Immature natural killer cell (primary cell): ENCODE measurements at places on chromosomes 7 and 10. TPM values are rescaled to one million over a fixed set of nuclear protein-coding genes. Genes with fewer than 3 reads are reported as not detected.

DNA sequence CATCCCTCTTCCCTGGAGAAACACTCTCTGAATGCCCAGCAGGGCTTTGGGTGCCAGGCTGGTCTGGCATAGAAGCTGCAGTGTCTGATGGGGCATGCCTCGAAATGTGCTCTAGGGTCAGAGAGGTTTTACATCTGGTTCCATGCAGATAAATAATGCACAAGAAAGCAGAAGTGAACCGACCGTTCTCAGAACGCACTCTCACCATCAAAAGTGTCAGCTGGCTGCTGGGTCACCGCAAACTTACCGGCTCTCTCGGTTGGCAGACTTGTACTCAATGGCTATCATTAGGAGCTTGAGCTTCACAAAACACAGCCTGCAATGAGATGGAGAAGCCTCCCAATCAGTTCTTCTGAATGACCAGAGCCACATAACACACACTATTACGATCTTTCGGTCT lies 610.0 kb downstream of the KCNMA1 start:
- no peak for DNase-seq

- no peak for DNase-seq
These were observed 20.7 kb upstream of the SPOCK2 start for GRCh38 chr10:72108830-72109635.

GRCh38 chr7:67311901-67312300 lies 315.3 kb downstream of the TYW1 start:
- DNase-seq, result no peak

DNA sequence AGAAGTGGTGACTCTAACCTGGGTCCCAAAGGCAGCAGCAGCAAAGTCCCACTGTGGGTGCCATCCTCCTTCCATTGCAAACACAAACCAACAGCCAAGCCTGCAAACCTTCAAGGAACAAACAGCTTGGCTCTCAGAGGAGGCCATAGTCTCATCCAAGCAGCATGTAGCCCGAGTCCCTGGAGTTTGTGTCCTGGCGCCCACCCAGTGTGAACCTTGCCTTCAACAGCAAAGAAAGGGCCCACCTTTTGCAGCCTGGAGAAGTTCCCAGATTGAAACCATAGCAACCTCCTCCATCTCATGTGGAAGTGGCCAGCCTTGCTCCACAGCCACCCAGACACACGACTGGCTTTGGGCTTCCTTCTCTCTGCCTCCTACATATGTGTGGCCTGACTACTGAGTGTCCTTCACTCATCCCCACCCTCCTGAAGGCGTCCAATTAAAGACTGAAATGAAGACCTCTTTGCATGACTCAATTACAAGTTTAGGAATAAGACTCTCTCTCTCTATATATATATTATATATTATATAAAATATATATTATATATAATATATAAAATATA lies 106.1 kb downstream of the C10orf90 start:
- DNase-seq, result no peak

- DNase-seq, result no peak
These were observed 17.8 kb downstream of the ESYT2 start for GRCh38 chr7:158811461-158811860.

GRCh38 chr10:47257396-47258120 lies 42.4 kb upstream of the GDF10 start:
- no peak for DNase-seq

GRCh38 chr7:88316456-88316855 lies 9.8 kb upstream of the STEAP4 start:
- DNase-seq, result no peak

GRCh38 chr10:63265222-63265617 lies 132.1 kb downstream of the NRBF2 start:
- DNase-seq, result peak; percentile 45

GRCh38 chr10:116766837-116767634 lies 24.7 kb upstream of the HSPA12A start:
- DNase-seq, result no peak

GRCh38 chr7:4824120-4824775 lies 37.6 kb downstream of the PAPOLB start:
- no peak for DNase-seq

DNA sequence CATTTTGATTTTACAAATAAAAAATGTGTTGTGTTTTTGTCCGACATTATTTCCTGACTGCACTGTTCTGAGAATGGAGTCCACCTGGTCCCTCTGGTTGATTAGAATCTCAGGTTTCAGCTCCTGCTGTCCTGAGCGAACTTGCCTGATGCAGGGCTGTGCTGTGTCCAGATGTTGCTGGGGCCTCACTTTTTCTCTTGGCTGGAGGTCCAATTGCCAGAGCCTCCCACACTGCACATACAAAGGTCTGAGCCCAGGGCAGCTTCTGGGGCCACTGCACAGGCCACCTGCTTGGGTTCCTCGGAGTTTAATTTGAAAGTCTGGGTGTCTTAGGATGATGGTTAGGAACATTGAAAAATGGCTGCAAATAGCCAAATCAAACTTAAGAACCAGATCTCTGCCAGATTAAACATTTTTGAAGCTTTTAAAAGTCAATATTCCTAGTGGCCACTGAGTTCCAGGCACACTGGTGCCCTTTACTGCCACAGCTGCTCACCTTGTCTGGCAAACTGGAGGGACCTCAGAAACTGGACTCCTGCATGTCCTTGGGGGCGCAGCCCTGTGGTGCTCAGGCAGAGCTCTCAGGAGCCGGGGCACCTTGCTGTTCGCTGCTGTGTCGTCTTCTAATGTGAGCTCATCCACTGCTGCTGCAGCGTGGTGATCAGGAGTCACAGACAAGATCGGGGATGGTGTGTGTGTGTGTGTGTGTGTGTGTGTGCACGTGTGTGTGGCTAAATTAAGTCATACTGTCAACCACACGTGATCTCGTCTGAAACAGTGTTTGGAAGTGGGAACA lies 75.0 kb downstream of the WDR37 start:
- no peak for DNase-seq

DNA sequence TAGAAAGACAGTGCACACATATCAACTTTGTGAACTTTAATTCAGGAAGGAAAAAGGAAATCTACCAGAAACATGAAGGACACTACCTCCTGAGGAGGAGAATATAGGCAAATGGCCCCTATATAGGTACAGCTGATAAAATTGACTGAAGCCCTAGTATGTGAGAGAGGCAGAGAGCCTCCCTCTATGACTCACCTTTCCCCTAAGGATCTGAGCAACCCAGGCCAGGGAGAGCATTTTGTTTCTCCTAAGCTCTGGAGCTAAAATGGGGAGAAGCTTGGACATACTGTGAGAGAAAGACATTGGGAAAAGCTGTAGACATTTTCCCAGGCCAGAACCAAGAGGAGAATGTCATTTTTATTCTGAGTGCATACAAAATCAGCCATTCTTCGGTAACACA lies 303.5 kb downstream of the AHR start:
- DNase-seq, result no peak

DNA sequence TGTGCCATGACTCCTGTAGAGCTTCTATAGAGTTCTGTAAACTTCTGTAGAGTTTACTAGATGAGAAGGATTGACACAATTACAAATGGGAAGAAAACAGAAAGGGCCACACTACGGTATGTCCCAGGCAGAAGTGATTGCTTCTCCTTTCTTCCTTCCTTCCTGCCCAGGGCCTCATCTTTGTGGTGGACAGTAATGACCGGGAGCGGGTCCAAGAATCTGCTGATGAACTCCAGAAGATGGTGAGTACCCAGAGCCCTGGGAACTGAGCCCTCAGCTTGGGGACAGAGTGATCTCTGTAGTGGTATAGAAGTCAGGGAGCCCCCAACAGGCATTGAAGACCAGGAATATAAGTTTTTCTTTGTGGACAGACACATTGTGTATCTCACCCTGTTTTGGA lies 1.7 kb downstream of the ARF5 start:
- DNase-seq, result no peak

GRCh38 chr7:69374044-69374425 lies 224.2 kb upstream of the AUTS2 start:
- DNase-seq, result no peak

GRCh38 chr10:101452176-101452575 lies 98.2 kb downstream of the BTRC start:
- no peak for DNase-seq

DNA sequence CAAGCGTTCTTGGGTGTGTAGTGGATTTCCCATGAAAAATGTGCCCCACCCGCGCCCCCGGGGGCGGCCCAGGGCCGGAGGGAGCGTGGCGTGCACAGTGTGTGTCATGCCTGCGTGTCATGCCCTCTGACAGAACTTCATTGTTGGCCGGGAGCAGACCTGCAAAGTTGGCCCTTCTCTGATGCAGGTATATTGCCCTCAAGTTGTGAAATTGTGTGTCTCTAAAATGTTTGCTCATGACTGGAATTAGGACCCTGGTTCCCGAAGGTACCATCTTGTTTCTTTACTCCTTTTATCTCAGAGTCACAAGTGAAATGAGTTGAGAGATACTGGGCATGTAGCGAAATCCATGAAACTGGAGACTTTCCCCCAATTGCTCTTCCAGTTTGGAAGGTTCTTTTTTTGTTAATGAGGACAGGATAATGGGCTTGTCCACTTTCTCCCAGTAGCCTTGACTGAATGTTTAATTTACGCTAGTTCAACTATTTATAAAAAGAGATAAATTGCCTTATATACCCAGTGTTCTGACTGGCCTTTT lies 26.2 kb downstream of the ADK start:
- no peak for DNase-seq

GRCh38 chr10:128964100-128964403 lies 503.0 kb upstream of the MGMT start:
- DNase-seq, result no peak

GRCh38 chr10:108901781-108902618 lies 1021.3 kb downstream of the XPNPEP1 start:
- no peak for DNase-seq

The CLDN3 gene
- not detected for polyA plus RNA-seq

The ECHDC3 gene
- polyA plus RNA-seq, result 0.58 TPM

The FAM25C gene
- not detected for polyA plus RNA-seq

The PRLHR gene
- not detected for polyA plus RNA-seq

The NPTX2 gene
- not detected for polyA plus RNA-seq

The GSTO2 gene
- 1.6 TPM for polyA plus RNA-seq

The LRRC61 gene
- polyA plus RNA-seq, result 26.6 TPM

The DYDC1 gene
- polyA plus RNA-seq, result not detected

The INSIG1 gene
- 66.6 TPM for polyA plus RNA-seq
